Spleen (tissue), 13 donors: ENCODE measurements at places on chromosomes 11 and 22.

GRCh38 chr11:19441752-19442553, 201.2 kb upstream of the E2F8 start:
- no peak for DNase-seq

DNA sequence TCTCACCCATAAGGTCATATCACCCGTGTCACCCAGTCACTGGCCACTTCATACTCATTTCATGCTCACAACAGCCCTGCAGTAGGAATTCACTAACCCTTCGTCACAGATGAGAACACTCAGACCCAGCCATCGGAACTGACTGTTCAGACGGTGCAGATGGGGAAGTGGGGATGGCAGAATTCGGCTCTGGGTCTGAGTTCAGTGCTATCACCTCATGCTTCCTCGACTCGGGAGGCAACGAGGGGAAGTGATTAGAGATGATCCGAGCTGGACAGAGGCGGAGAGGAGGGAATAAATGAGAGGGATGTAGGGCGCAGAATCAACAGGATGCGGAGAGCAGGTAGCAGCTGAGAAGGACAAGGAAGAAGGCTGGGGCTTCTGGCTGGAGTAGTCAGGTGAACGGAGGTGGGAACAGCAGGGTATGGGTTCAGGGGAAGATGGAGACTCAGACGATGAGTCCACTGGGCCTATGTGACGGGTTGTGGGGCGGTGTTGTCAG, 4.7 kb downstream of the B3GNT6 start:
- DNase-seq: no peak

- DNase-seq: no peak
Observed at GRCh38 chr11:19903620-19904069, 191.0 kb downstream of the NAV2 start.

- no peak for DNase-seq
Observed at GRCh38 chr11:7543302-7543701, 29.5 kb downstream of the PPFIBP2 start.

DNA sequence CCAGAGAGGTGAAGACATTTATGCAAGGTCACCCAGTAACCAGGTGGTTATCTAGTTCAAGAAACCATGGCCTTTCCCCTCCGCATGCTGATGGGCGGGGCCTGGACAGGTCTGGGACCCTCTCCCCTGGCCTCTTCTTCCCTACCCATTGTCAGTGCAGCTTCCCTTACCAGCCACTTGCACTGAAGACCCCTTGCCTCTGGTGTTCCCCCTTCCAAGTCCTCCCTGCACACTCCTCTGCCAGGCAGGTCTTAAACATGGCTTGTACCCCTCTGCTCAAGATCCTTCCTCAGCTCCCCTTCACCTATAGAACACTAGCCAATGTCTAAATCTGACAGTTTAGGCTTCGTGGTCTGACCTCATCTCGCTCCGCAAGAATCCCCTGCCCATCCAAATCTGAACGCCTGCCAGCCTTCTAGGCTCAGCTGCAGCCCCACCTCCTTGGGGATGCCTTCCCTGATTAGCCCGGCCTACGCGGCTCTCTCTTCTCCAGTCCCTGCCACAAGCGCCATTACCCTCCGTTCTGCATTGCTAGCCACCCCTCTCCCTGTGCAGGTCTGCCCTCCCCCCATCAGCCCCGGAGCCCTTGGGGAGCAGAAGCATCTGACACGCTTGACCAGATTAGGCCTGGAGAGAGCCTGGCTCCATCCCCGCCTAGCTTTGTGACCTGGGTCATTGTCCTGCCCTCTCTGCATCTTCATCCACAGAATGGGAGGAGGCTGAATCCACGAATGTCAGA, 213.8 kb downstream of the DSCAML1 start:
- DNase-seq: no peak

DNA sequence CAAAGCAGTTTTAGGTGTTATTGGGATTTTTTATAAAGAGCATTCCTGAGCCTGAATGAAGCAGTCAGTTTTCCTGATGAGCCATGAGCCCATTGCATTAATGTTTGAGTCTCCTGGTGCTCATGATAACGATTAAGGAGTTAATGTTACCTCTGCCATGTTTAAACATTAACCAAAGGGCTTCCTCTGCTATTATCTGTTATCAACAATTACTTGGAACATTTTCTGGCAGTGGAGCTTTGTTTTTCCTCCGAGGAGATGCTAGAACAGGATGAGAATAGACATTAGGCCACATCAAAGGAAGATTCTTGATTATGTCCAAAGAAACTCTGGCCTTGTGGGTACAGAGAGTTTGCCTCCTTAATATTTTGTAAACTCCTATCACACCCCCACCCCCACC, 49.9 kb downstream of the ZNRF3 start:
- DNase-seq: no peak

DNA sequence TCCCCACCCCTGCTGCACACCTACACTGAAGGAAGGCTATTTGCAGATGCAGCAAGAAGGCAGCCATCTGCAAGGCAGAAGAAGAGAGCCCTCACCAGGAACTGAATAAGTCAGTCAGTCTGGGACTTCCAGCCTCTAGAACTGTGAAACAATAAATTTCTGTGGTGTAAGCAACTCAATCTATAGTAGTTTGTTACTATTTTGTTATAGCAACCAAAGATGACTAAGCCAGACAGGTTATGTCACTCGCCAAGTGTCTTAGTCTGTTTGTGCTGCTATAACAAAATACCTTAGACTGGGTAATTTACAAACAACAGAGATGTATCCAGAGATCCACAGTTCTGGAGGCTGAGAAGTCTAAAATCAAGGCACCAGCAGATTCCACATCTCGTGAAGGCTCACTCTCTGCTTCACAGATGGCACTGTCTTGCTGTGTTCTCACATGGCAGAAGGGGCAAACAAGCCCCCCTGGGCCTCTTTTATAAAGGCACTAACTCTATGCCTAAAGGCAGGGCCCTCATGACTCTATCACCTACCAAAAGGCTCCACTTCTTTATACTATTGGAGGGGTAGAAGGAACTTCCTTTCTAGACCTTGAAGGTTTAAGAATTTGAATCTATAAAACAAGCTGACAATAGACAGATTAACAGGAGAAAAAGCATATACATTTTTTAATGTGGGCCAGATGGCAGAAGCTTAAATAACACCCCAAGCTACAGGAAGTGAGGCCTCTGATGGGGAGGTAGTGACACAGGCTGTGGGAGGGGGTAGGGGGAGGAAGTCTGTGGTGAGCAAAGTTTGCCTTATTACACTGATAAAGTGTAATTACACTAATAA, 12.3 kb downstream of the APOL6 start:
- no peak for DNase-seq

DNA sequence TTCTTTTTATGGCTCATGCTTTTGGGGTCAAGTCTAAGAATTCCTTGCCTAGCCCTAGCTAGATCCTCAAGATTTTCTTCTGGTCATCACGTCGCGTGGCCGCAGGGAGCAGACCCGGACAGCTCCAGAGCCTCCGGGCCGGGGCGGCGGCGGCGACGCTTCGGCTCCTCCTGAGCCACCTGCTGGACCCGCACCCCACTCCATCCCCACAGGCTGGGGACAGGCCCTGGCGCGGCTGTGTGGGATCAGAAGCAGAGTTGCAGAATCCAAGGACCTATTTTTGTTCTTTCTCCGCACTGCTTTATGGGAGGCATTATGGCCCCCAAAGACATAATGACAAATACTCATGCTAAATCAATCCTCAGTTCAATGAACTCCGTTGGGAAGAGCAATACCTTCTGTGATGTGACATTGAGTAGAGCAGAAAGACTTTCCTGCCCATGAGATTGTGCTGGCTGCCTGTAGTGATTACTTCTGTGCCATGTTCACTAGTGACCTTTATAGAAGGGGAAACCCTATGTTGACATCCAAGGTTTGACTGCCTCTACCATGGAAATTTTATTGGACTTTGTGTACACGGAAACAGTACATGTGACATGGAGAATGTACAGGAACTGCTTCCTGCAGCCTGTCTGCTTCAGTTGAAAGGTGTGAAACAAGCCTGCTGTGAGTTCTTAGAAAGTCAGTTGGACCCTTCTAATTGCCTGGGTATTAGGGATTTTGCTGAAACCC, 12.4 kb upstream of the SCARF2 start:
- DNase-seq: peak; percentile 51

DNA sequence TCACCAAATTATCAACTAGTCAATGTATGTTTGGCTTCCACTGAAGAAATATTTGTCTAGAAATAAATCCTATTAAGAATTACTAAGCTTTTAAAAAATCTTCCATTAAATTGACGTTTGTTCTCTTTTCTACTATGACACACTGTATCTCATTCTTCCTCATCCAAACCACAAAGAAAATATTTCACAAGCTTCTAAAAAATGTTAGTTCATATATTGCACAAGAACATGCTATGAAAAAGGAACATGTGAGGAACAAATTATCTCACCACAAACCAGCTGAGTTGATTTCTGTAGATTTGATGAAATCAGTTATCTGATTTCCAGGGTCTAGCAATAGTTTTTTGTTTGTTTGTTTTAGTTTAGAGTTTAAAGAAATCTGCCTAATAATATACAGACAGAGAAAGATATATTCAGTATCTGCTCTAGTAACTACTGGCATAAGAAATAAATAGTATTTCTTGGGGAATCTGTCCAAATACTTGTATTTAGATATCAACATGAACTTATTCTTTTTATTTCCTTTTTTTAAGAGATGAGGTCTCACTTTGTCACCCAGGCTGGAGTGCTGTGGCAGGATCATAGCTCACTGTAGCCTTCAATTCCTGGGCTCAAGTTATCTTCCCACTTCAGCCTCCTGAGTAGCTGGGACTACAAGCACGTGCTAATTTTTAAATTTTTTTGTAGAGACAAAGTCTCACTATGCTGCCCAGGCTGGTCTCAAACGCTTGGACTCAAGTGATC, 161.7 kb downstream of the ATG16L2 start:
- DNase-seq: no peak

DNA sequence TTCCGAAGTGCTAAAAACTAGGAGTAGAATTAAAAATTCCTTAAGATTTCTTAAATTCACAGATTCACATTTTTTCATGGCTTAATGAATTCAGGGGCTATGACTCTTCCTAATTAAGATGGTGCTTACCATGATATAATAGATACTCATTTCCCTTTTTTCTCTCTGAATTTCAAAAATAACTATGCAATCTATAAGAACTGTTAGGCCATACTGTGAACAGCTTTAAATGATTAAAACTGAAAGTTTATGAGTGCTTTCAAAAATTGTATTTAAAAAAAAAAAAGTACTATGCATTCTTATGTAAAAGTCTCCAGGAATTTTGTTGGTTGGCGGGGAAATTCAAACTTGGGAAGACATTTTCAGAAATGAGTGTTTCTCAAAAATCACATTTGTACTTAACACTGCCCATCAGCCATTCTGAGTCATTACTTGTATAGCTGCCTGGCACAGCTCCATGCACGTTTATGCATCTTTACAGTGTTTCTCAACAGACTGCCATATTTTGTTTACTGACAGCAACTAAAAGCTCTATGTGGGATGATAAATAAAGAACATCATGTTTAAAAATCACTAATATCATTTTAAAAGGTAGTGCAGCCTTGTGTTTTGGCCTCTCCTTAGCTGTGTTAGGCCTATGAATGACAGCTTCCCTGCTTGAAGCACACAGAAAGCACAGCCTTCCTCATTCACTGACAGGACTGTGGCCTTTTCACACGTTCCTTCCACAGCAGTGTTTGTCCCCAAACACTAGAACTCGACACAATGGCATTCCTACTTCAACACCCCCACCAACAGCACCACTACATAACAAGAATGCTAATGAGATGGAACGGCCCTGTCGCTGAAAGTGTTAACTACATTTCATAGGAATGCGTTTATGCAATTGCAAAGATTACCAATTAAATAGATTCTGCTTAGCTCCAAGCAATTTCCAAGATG, 131.4 kb downstream of the DCDC1 start:
- DNase-seq: no peak

DNA sequence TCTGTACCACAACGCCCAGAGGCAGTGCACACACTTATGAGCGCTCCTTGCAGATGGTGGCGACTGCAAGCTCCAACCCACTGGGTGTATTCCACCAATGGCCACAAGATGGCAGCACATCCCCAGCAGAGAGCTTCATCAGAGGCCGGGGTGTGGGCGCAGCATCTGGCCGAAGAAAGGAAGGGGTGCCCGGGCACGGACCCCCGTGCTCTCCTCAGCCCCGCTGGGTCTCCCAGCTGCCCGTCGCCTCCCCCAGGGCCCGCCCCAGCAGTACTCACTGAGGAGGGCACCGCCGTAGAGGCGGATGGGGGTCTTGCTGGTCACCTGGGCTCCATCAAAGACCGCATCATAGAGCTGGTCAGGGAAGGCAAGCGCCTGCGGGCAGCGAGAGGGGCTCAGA, 14.2 kb downstream of the TP53I11 start:
- DNase-seq: peak; percentile 89

GRCh38 chr22:40666151-40666848, 13.0 kb upstream of the MCHR1 start:
- DNase-seq: no peak

DNA sequence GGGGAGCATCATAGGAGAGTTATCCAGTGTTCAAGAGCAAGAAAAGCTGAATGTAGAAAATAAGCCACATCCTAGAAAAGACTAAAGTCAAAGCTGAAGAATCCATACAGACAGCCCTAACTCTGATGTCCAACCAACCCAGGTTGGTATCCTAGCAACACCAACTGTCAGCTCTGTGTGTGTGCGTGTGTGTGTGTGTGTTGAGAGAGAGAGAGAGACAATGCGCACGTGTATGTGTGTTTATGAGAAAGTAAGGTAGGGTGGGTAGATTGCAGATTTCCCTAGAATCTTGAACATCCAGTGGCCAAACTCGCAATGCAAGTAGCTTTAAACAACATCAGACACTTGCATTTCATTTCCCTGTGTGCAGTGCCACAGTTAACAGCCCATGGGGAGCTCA, 274.9 kb downstream of the FAM181B start:
- no peak for DNase-seq

- no peak for DNase-seq
Observed at GRCh38 chr11:88312628-88313027, 24.9 kb downstream of the CTSC start.

- DNase-seq: no peak
Observed at GRCh38 chr11:86676533-86677154, 4.2 kb upstream of the ME3 start.

GRCh38 chr11:121372671-121373429, 79.3 kb upstream of the SORL1 start:
- no peak for DNase-seq

DNA sequence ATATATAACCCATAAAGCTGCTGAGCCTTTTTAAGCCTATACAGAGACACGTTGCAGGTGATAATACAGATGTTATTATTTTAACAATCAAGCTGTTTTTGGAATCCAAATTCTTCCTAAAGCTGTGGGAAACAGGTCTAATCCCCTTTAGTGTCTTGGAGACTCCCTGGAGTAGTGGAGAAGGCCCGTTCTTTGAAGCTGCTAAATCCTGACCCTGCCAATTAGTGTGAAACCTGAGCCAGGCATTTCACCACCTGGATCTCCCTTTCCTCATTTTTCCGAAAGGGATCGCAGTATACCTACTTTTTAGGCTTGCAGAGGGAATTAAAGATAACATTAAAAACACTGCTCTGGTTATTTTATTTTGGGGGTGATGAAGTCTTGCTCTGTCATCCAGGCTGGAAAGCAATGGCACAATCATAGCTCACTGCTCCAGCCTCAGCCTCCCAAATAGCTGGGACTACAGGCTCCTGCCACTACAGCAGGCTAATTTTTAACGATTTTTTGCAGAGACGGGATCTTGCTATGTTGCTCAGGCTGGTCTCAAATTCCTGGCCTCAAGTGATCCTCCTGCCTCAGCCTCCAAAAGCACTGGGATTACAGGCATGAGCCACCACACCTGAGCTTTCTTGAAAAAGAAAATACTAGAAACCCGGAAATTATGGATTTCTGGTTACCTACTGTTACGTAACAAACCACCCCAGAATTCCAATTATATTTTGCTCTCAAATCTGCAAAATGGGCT, 1.7 kb upstream of the EIF4ENIF1 start:
- DNase-seq: no peak
